ENCODE measurements at places on chromosomes 5 and 9.
A peak's percentile ranks its signal among the peaks of the same experiment; 100 is the strongest.

DNA sequence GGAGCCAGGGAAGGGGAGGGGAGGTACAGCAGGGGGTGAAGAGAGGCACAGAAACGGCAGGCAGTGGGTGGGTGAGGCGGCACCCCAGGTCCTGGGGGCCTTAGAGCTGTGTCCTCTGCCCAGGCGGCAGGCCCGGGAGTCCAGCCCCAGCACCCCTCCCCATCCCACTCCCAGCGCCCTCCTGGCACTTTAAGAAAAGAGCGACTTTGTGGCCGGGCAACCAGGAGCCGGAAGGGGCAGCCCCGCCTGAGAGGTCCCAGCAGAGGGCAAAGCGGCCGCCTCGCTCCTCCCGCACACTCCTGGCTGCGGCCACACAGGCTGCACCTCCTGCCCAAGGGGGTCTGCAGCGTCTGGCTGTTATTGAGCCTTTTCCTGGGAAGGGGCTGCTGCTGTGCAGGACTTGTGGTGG is 42.6 kb downstream of the NACC2 start:
- no peak for DNase-seq

GRCh38 chr9:20610591-20610990 is 11.7 kb downstream of the MLLT3 start:
- DNase-seq, result no peak

GRCh38 chr5:72951671-72952468 is 4.0 kb upstream of the FCHO2 start:
- no peak for DNase-seq

- DNase-seq, result no peak
Observed at GRCh38 chr5:132469380-132470009, 21.1 kb downstream of the IRF1 start.

GRCh38 chr5:160968480-160968879 is 116.5 kb upstream of the ATP10B start:
- no peak for DNase-seq

DNA sequence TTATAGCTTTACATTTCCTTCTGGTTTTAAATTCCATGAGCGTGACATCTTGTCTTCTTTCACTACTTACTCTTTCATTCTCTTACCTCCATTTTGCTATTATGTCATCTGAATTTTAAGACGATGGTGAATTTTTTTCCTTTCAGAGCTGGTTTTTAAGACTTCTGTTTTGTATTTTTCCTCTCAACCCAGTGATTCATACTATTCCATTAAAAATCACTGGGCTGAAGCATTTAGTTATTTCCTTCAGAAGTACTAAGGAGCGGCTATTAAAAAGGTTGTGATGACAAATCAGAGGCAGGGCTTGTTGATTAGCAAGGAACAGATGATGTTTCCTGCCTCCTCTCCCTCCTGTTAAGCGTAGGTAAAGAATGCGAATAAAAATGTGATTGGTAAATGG is 16.5 kb downstream of the AGXT2 start:
- no peak for DNase-seq

DNA sequence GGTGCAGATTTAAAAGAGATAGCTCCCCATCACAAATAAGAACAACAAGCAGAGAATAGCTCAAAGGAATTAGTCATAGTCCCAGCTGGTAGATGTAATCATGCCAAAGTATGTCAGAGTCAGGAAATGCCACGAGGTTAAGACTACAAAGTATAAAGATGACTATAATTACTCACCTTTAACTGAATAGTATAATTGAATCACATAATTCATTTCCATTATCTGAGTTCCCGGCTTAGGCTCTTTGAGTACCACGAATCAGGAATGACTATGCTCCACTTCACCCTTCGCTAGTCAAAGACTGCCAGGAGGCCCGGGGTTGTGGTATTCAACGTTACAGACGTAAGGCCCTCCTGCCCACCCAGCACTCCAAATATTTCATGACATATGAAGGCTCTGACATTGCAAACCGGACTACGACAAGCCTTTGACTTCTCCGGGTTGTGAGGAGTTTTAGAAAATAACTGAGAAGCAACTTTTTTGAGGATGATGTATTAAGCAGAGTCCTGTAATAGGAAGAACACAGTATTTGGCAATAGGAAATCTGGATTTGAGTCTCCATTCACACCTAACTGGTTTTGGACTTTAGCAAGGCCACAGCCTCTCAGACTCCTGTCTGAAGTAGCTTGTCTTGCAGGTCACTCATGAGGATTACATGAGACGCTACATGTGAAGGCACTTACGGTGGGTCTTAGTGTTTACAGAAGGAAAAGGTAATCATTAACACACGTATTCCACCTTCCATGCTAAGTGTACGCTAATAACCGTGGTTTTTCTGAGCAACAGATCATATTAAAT is 64.6 kb downstream of the ENC1 start:
- DNase-seq, result no peak

DNA sequence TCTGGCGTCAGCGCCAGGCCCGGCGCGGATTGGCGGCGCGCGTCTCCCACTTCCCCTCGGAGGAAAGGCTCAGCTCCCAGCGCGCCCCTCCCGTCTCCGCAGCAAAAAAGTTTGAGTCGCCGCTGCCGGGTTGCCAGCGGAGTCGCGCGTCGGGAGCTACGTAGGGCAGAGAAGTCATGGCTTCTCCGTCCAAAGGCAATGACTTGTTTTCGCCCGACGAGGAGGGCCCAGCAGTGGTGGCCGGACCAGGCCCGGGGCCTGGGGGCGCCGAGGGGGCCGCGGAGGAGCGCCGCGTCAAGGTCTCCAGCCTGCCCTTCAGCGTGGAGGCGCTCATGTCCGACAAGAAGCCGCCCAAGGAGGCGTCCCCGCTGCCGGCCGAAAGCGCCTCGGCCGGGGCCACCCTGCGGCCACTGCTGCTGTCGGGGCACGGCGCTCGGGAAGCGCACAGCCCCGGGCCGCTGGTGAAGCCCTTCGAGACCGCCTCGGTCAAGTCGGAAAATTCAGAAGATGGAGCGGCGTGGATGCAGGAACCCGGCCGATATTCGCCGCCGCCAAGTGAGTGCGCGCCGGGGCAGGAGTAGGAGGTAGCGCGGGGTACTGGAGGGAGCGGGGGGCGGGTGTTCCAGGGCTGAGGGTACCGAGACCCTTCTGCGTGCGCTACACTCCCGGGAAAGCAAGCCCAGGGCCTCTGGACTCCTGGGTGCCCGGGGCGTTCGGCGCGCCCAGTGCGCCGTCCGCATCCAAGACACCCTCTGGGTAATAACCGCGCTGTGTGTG is at the start of gene MSX2:
TSS of gene MSX2 (plus strand) at position 99 of the 777 bp plus-strand sequence. CDS start at position 177, 78 bp downstream.
- DNase-seq, result no peak

DNA sequence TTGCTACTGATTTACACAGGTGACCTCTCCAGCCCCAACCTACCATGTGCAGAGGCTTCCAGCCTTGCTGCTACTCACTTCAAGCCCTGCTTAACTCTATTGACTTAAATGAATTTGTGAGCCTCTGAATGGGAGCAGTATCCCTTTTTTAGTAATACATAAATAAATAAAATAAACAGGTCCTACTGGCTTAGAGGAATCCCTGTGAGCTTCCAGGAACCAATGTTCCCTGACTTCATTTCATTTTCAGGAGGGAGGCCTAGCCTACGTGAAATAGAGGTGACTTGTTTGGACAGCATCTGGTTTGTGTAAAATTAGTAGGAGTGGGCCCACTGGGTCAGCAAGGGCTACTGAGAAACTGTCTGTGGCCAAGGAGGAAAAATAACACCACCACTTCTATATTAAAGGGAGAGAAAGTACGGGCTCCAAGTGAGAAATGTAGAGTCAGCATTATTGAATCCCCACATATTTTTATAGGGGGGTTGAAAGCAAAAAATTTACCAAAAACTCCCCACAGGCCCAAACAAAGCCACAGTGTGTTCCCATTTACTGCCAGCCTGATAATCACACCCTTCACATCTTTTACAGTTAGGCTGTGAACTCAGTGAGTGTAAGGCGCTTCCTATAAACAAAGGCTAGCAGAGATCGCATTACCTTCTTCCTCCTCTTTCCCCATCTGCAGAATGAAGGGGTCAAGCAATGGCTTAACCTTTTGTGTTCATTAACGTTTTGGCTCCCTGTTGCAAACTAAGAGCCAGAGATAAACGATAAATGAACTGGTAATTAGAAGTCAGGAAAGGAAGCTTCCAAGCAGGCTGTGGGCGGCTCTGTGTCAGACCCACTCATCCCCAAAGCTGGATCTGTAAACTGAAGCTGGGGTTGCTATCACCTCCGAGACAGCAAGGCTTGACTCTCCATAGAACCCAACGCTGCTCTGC is 138.8 kb upstream of the LIFR start:
- DNase-seq, result peak; percentile 22

DNA sequence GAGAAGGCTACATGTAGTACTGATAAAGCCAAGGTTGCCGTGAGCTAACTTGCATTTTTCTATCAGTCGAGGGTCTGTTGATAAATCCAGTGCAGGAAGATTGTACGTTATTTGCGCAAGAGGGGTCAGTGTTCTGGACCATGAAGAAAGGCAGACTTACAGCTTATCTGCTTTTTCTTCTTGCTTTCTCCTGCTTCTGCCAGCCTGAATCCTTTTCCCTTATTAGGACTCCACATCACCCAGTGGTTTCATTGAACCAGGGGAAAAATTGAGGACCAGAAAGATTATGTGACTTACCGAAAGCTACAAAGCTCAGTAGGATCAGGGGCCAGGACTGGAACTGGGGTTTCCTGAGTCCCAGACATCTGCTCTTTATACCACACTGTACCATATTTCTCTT is 534.6 kb upstream of the BRINP1 start:
- DNase-seq, result no peak

- no peak for DNase-seq
Observed at GRCh38 chr5:81787474-81788242, 36.8 kb upstream of the SSBP2 start.

DNA sequence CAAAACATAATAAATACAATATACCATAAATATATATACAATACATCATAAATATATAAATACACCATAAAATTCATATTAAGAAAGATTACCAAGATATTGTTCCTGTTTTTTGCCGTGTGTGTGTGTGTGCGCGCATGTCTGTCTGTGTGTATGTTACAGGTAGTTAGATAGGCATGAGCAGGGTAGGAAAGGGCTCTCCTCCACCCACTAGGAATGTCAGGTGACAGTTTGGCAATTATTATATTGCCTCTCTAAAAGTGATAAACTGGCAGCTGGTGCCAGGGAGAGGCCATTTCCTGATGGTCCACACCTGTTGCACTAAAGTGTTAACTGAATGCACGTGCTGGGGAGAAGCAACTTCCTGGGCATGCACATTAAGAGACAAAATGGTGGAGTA is 232.8 kb downstream of the ADAMTS6 start:
- peak; percentile 3 for DNase-seq

- no peak for DNase-seq
Observed at GRCh38 chr5:127451096-127451495, 66.3 kb upstream of the PRRC1 start.

GRCh38 chr5:94467954-94468930 is 150.2 kb downstream of the KIAA0825 start:
- no peak for DNase-seq

GRCh38 chr9:25537808-25538207 is 140.4 kb downstream of the TUSC1 start:
- no peak for DNase-seq

GRCh38 chr5:172319708-172320441 is 36.3 kb upstream of the UBTD2 start:
- DNase-seq, result no peak
